BE2C (cell line): ENCODE measurements at places on chromosomes 3 and 15.

DNA sequence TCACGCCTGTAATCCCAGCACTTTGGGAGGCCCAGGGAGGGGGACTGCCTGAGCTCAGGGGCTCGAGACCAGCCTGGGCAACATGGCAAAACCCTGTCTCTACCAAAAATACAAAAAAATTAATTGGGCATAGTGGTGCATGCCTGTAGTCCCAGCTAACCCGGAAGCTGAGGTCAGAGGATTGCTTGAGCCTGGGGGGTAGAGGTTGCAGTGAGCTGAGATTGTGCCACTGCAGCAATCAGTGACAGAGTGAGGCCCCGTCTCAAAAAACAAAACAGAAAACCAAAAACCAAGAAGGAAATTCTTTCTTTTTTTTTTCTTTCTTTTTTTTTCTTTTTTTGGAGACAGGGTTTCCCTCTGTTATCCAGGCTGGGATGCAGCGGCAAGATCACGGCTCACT is 3.5 kb downstream of the SPATA12 start:
- DNase-seq, result no peak

DNA sequence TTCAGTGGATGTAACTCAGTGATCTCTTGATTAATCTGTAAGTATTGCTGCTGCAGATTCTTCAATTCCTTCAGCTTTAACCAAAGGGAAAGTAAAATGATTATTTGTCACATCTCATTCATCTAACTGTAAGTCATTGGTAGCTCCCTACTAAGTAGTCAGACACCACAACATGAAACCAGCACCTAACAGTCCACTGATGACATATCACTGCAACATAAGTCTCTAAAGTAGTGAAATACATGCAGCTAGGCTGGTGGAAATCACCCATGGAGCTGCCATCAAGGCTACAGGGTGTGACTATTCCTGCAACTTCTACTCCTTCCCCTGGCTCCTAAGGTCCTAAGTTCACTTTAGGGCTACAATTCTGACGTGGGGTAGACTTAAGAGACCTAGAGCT is 21.1 kb upstream of the HCLS1 start:
- no peak for DNase-seq

DNA sequence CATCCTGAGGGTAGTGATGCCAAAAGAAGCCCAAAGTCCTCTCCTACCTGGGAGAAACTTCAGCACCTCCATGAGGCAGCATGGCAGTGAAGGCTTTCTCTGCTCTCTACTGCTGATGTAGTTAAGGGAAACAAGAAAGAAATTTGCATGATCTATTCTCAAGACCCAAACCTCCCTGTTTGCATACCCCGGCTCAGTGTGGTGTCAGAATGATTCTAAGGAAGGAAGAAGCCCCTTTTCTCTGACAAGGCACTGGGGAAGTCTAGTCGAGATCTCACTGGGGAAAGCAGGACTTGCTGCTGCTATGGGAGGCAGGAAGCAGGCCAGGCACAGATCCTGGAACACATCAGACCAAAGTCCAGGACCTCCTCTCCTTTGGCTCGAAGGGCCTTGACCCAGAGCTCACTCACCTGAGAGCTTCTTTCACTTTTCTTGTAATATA is 89.4 kb upstream of the ICE2 start:
- no peak for DNase-seq

- DNase-seq, result no peak
Observed at GRCh38 chr3:24802614-24803013, 308.0 kb upstream of the THRB start.

- no peak for DNase-seq
Observed at GRCh38 chr3:150335631-150336030, 72.5 kb upstream of the TSC22D2 start.

- DNase-seq, result no peak
Observed at GRCh38 chr3:55157731-55158130, 229.9 kb upstream of the LRTM1 start.

DNA sequence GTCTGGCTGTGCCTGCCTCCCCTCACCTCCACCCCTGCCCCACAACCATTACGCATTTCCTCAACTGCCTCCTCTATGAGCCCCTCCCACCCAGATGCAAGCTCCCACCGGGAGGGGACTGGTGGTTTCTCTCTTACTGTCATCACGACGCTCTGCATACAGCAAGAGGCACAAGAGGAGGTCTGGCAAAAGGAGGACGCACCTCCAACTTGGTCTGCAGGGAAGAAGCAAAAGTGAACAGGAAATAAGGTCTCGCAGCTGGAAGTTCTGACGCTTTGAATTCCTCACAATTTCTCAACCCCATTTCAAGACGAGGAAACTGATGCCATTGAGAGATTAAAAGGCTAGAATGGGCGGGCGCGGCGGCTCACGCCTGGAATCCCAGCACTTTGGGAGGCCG is 42.3 kb upstream of the MUC4 start:
- no peak for DNase-seq

GRCh38 chr15:42279234-42279723 is 6.0 kb upstream of the TMEM87A start:
- no peak for DNase-seq

DNA sequence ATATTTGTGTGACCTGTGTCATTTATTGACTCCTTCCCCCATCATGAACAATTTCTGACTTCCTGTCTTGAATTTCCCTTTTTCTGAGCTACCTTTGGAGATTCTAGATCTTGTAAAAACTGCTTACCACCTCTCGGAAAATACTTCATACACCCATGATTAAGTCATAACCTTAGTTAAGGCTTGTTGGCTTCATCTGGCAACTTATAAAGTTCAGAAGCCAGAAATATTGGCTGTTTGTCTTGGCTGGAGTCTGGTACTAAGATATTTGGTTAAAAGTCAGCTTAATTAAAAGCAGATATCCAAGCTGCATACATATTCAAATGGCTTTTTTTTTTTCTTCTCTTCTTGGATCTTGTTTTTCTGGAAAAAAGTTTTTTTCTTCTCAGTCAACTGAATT is 37.3 kb upstream of the B3GALNT1 start:
- DNase-seq, result no peak

- DNase-seq, result no peak
Observed at GRCh38 chr3:32450992-32451659, 51.5 kb downstream of the CMTM6 start.

GRCh38 chr15:41999290-42000285 is 21.3 kb downstream of the PLA2G4E start:
- DNase-seq, result no peak

DNA sequence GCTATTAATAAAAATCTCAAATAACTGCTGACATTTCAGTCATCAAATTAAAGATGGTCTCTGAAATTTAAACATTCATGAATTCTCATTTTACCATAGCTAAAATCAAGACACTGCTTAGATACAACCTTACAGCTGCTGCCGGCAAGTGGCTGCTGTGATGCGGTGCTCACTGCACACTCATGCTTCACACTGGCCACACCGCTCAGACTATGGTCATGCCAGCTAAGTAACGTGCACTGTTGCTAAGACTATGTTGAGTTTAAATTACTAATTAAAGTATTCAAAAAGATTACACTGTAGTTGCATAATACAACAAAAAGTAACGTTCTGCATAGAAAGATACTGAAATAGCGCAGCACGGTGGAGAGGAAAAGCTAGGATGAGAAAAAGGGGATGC is 12.1 kb downstream of the ATP13A3 start:
- DNase-seq, result no peak

DNA sequence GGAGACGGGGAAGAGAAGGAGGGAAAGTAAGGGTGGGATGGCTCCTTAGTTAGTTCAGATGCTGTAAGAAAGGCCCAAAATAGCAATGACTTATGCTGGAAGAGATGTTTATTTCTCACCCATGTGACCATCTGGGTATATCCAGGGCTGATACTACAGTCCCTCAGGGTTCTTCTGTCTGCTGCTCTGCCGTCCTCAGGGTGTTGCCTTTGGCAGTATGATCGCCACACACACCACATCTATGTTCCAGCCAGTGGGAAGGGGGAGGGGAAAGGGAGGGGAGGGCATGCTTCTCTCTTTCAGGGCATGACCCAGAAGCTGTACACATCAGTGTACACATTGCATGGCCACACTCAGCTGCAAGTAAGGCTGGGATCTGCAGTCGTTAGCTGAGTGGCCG is 10.2 kb downstream of the CD276 start:
- DNase-seq, result no peak

- DNase-seq, result no peak
Observed at GRCh38 chr15:99321468-99321867, 70.2 kb downstream of the LRRC28 start.

DNA sequence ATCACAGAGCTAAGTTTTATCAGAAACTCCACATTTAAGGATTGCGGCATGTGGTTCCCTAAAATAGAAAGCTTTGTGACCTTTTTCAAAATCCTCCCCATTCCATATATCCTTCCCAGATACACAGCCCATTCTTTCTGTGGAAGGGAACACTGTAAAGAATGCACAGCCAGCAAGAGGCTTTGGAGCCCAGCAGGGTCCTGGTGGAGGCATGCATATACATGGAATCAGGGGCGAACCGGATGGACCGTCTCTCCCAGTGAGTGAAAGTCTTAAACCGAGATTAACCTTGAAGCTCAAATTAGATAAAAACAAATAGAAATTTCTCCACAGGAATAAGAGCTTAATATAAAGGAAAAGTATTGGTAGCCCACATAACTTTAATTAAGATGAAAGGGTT is 436.2 kb upstream of the MDFIC2 start:
- no peak for DNase-seq

- DNase-seq, result no peak
Observed at GRCh38 chr3:131744765-131745164, 242.0 kb upstream of the MRPL3 start.

GRCh38 chr15:33021806-33022389 is 172.6 kb downstream of the FMN1 start:
- DNase-seq, result peak; percentile 36

DNA sequence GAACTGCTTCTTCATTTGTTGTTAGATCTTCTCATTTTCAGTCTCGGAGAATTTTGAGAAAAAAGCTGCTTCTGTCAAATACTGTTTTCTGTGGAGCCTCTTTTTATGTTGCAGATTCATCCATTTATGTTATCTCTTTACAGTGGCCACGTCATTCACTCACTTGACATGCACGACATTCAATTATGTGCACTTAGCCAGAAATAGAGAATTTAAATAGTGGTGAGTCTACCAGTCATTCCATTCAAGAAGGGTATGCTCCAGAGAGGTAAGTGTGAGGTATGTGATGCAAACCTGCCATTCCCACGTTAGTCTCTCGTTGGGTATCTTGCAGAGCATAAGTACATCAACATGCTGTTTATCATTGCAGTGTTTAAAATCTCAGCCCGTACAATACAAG is 9.8 kb downstream of the ARPP19 start:
- DNase-seq, result no peak

GRCh38 chr3:30496066-30496966 is 110.1 kb upstream of the TGFBR2 start:
- DNase-seq, result no peak

- no peak for DNase-seq
Observed at GRCh38 chr3:33037471-33037870, 59.5 kb downstream of the GLB1 start.

DNA sequence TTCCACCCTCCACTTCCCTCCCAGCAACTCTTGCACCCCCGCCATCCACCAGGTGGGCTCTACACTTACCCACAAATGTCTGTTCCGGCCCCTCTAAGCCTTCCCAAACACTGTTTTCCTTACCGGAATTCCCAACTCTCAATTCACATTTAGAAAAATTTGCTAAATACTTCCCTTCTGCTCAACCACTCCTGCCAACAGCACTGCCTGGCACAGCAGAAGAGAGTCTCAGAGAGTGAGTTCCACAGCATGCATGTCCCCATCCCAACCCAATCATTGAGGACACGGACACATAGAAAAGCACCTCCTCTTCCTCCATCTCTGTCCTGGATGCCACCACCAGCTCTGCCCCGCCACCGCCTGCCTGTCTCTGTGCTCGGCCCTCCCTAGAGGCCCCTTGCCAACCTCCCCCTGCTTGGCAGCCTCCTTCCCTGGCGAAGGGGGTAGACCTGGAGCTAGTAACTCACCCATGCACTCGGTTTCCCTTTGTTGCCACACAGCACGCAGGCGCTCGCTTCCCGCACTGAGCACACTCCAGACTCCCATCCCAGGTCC is 66.2 kb upstream of the SLC6A1 start:
- DNase-seq, result no peak

DNA sequence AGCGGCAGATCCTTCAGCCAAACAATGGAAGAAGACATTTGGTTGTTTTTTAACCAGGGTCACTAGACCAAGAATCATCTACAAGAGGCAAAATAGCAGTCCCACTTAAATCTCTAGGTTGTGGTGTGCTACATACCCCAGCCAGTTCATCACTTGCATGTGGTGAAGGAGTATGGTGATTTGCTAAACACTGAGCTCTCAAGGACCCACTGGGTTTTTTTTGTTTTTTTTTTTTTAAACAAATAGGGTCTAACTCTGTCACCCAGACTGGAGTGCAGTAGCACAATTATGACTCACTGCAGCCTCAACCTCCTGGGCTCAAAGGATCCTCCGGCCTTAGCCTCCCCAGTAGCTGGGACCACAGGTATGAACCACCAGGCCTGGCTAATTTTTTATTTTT is 508.0 kb downstream of the FOXP1 start:
- DNase-seq, result no peak

DNA sequence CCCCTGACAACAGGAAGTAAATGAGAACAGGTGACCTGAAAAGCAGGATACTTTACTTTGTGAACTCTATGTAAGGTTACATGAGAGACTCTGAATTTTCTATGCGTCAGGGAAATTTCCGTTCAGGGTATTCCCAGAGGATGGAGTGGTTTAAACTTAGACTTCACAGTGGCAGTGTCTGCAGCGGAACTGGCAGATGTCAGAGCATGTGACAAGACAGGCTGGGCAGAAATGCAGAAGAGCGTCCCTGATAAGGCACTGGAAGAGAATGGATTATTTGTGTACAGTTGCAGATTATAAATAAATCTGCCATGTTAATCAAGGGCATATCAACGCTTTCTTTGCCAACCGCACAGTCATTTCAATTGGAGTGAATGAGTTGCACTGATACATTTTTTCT is 598.4 kb upstream of the ZNF717 start:
- peak; percentile 83 for DNase-seq

- DNase-seq, result peak; percentile 24
Observed at GRCh38 chr3:179825527-179826246, 172.8 kb downstream of the USP13 start.
